ENCODE measurements at places on chromosomes 6 and 20.

GRCh38 chr6:31829633-31830283 lies 2.2 kb downstream of the HSPA1B start:
- DNase-seq = peak; percentile 75

- DNase-seq = no peak
Measured at GRCh38 chr6:17218023-17218748, 63.0 kb upstream of the RBM24 start.

DNA sequence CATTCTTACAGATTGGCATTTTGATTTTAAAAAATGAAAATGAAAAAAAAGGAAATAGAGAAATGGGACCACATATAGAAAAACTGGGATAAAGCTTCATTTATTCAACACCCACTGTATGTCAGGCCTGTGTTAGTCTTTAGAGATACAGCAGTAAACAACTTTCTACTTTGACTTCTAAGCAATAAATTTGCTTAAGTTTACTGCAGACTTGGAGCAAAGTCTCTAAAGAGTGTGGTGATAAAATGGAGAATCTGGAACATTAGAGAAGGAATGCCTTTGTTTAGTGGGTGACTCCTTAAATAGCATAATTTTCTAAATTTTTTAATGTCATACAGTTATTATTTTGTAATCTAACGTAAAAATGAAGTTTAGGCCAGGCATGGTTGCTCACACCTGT lies 80.7 kb upstream of the CNKSR3 start:
- DNase-seq = no peak

GRCh38 chr6:88662653-88663174 lies 300.7 kb downstream of the RNGTT start:
- DNase-seq = no peak

Data from dermis blood vessel endothelial cell (primary cell).